Nucleus accumbens (tissue), 56 donors: ENCODE measurements at places on chromosomes 1 and 21.

DNA sequence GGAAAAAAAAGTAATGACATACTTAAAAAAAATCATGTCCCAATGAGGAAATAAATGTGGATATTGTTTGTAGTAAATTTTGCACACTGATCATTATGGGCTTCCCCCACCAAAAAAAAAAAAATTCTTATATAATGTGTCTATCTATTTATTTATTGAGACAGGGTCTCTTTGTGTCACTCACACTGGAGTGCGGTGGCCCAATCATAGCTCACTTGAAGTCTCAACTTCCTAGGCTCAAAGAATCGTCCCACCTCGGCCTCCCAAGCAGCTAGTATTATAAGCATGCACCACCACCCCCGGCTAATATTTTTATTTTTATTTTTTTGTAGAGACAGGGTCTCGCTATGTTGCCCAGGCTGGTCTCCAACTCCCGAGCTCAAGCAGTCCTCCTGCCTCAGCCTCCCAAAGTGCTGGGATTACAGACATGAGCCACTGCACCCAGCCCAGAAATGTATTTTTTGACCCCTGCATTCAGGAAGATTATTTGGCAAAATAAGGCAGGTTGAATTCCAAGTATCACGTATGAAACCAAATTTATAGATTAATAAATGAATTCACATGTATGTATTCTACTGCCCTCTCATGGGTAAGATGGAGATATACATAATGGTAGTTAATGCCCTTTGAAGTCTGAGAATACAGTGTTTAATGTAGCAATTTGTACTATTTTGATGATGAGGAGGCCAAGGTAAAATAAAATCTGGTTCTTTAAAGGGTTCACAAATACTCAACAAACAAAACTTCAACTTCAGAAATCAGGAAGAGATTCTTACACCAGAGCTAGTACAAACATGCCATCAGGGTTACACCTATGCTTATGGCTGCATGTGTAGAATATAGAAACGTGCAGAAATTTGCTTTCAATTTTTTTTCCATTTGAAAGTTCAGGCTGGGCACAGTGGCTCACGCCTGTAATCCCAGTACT, 1.4 kb upstream of the DENND2C start:
- DNase-seq: no peak

GRCh38 chr1:234920136-234920842, 208.3 kb downstream of the TOMM20 start:
- no peak for DNase-seq

DNA sequence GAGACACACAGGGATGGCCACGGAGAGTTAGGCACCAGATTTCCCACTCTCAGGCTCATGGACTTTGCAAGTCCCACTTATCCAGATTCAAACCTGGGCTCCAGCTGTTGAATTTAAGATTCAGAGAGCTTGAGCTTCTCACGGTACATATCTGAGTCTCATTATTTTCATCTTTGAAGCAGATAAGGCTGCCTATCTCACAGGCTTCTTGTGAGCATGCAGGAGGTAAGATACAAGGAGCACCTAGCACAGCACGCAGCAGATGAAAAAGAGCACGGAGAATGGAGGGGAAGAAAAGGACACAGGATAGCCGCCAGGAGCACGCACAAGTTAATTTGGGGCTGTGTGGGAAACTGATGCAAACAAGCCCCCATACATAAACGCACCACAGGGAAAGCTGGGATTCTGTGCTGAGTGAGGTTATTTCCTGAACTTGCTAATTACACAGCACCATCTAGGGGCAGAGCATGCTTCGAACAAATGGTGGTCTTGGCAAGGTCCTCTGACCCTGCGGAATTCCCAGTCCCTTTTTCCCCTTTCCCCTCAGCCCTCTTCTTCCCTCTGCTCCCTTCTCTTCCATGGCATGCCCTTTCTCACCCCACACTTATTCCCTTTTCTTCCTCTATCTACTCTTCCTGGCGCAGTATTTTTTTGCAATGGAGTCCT, 134.7 kb upstream of the VANGL1 start:
- no peak for DNase-seq

DNA sequence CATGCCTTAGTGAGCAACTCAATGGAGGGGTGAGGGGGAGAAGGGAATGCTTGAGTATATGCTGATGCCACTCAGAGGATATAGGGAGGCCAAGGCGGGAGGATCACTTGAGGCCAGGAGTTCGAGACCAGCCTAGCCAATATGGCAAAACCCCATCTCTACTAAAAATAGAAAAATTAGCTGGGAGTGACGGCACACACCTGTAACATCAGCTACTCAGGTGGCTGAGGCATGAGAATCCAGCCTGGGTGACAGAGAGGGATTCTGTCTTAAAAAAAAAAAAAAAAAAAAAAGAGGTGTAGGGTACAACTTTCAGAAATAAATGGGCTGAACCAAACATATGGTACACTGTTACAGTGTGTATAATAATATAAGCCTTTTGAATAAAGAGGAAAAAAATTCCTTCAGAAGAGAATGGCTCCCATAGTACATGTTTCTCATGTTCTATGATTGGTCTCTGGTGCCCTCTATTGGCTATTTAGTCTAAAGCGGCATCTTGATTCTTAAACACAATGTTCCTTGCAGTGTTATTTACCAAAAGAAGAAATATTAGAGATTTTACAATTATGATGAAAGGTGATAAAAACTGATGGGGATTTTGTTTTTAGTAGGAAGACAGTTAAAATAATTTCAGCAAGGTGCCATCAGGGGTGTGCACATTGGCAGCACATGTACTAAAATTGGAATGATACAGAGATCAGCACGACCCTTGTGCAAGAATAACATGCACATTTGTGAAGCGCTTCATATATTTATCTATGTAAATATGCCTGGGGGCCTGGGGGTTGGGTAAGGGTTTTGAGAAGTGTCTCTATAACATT, 109.8 kb downstream of the PATJ start:
- no peak for DNase-seq

GRCh38 chr1:228706305-228706704, 29.0 kb upstream of the RHOU start:
- no peak for DNase-seq

GRCh38 chr1:95230256-95230655, 3.8 kb upstream of the RWDD3 start:
- DNase-seq: no peak

DNA sequence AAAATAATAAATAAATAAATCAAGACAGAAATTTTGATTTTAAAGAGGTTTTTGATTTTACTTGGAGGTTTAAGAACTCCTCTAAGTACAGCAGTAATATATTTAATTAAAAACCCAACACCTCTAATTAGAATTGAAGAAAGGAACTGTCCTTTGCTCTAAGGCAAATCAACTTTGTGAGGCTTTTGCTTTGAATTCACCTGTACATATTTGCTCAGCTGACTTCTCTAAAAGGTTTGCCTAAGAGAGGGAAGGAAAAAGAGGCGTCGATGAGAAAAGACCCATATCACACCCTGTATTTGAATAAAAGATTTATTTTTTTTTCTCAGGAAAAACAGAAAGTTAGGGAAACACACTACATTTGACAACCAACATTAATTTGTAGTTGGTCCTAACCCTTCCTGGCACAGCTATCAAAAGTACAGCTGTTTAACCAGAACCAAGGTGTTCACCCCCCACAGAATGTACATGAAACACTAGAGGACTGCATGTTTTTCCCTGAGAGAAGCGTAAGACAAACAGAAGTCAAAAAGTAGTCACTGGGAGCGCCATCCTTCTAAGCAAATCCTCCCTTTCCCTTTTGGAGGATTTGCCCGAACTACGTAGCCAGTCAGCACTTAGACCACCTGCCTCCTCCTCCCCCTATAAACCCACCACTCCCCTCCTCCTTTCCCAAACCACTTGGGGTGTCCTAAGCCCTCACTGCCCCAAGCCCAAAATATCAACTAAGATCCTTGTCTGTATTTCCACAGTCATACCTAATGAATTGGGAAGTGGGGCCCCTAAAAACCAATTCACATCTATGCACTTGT, 4.9 kb downstream of the MCL1 start:
- DNase-seq: no peak

- DNase-seq: no peak
Measured at GRCh38 chr1:151157067-151157531, 650 bp downstream of the TNFAIP8L2 start.
